Esophagus squamous epithelium (tissue), 5 donors: ENCODE measurements at places on chromosomes 6 and 20.

DNA sequence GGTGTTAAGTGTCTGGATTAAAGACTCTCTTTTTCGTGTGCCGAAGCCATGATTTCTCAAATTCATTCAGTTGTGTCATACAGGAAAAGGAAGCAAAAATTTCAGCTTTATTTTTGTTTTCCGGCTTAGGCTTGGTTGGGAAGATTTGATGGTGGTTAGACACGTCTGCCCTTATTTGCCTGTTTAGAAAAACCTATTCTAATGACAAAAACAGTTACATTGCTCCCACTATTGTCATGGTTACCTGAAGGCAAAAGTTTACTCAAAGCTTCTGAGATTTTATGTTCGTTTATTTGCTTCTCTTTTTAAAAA lies 982 bp downstream of the DNAJC5 start:
- H3K4me3 ChIP-seq: peak overlapping the region; percentile 59
- no peak for DNase-seq
- peaks cover 29% of the 10 kb centered on the region for H3K4me1 ChIP-seq
- H3K27ac ChIP-seq: peak overlapping the region; percentile 99
- H3K27me3 ChIP-seq: no peaks in the 10 kb centered on the region

DNA sequence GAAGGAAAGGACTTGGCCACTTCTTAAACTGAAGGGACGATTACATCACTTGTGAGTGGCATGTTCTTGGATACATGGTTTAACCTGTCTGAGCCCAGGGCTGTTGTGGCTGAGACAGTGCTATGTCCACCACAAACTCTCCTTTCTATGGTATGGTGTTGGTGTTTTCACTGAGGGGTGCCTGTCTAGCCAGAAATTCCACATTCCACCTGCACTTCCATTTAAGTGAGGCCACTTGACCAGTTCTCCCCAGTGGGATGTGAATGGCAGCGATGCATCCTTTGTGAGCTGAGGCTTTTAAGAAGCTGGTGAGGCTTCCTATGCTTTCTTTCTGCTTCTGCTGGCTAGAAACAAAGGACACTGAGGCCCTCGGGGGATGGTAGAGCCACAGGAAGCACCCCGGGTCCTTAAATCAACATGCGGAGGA lies 151.4 kb upstream of the CHD6 start:
- no peak overlapping the region for H3K27ac ChIP-seq
- no peak for DNase-seq
- no peak overlapping the region for H3K4me3 ChIP-seq
- H3K4me1 ChIP-seq: no peaks in the 10 kb centered on the region
- no peaks in the 10 kb centered on the region for H3K36me3 ChIP-seq

- H3K4me1 ChIP-seq: peaks cover 17% of the 10 kb centered on the region
- DNase-seq: no peak
- no peak overlapping the region for H3K4me3 ChIP-seq
- no peaks in the 10 kb centered on the region for H3K27me3 ChIP-seq
- H3K27ac ChIP-seq: peak overlapping the region; percentile 62
- no peaks in the 10 kb centered on the region for H3K36me3 ChIP-seq
Observed at GRCh38 chr6:52305411-52305810, 20.9 kb upstream of the MCM3 start.

- H3K4me3 ChIP-seq: no peak overlapping the region
- H3K27me3 ChIP-seq: no peaks in the 10 kb centered on the region
- H3K4me1 ChIP-seq: no peaks in the 10 kb centered on the region
Observed at GRCh38 chr6:146620655-146621054, 21.9 kb downstream of the ADGB start.

DNA sequence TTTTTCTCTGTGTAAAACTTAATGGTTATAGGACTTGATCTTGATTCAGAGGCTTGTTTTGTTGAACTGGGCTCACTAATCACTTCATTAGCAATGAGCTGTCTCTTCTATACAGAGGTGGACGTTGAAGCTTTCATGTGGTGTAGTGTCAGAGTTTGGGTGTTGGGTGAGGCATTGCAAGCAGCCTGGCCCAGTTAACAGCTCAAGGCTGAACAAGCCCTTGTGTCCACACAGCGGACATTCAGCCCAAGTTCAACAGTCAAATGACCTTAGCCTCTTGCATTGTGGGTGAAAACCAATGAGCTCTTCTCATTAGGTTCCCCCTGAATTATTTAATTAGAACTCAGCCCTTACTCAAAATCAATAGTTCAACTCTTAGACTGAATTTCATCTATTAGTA lies 12.5 kb downstream of the COL10A1 start:
- no peak for DNase-seq
- no peak overlapping the region for H3K27ac ChIP-seq
- no peak overlapping the region for H3K4me3 ChIP-seq
- no peaks in the 10 kb centered on the region for H3K27me3 ChIP-seq
